ENCODE measurements at places on chromosomes 3 and 15.
A peak's percentile ranks its signal among the peaks of the same experiment; 100 is the strongest.

DNA sequence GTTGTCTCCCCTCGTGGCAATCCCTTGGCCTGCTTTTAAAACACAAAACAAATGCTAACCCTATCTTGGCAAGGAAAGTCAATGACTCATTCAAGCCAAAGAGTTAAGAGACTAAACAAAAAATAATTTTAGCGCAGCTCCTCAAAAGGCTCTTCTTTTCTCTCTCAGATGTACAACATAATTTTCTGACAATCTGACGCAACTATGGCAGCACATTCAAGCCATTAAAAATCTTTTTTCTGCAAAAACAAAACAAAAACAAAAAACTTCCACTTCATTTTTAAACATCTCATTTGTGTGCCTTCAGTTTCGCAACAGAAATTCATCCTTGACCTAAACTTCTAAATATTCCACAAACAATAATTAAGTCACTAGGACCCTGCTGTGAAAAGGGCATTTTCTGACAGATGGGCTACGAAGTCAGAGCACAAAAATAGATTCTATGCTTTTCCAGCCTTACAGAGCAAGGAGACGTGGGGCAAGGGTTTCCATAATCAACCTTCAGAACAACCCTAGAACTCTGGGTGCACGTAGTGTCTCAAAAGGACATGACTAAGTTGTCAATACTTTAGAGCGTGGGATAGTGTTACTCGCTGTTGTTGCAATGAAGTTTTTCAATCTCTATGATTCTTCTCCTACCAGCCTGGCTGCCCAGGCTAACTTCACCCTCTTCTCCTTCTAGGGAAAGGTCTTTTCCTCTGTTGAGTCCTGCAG, 84.3 kb downstream of the MB21D2 start:
- no peak for DNase-seq

GRCh38 chr15:43406189-43406588, 35.3 kb downstream of the TUBGCP4 start:
- DNase-seq: no peak

DNA sequence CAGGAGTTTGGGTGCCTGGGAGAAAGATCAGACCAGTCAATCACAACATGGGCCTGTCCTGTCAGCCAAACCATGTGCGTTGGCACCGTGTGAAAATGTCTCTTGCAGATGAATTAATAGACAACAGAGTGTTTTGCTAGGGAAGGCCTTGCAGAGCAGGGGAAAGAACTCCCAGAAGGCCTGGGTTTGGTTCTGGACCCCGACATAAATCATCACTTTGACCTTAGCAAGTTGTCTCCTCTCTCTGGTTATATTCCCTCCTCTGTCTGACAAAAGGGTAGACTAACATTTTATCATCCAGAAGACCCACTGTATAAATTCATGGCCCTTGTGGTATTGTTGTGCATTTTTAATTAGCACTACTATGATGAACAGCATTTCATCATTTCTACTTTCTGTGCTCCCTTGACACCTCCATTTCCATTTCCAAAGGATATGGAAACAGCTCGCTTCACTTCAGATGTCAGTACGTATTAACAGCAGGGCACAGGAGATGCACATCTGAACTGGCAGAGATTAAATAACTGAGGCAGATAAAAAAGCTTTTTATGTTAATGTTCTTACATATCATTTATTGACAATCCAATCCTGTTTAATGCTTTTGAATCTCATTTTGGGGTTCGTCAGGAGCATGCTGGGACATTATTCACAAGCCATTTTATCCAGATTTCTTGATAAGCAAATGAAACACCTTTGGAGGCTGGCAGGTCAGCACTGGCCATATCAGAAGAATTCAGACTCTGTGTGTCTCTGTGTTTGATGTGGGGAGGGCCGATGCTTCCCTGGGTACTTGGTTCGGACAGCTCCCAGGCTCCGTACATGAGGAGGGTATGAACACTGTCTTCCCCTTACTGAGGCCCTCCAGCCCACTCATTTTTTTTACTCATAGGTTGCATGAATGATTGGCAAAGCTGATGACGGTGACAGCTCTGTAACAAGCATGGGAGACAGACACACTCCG, 28.2 kb upstream of the IL12A start:
- no peak for DNase-seq

GRCh38 chr15:63928185-63928842, 94.6 kb upstream of the HERC1 start:
- no peak for DNase-seq

GRCh38 chr3:133472242-133472641, 72.4 kb downstream of the BFSP2 start:
- DNase-seq: no peak

GRCh38 chr15:101115786-101116680, 135.8 kb downstream of the CHSY1 start:
- DNase-seq: no peak

- no peak for DNase-seq
Measured at GRCh38 chr3:176403531-176403930, 793.8 kb downstream of the TBL1XR1 start.

DNA sequence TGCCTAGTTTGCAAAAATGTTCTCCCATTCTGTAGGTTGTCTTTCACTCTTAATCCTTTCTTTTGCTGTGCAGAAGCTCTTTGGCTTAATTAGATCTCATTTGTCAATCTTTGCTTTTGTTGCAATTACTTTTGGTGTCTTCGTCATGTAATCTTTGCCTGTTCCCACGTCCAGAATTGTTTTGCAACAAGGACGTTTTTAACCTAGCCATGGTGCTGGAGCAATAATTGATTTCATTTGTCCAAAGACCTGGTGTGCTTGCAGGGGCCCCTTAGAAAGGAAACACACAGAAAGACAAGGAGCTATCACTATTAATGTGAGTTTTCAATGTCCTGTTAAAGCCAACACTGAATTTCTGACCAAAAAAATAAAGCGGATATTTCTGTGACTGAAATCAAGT, 89.1 kb upstream of the GALNT15 start:
- no peak for DNase-seq

- peak; percentile 61 for DNase-seq
Measured at GRCh38 chr15:90603893-90604292, 74.2 kb downstream of the CRTC3 start.
